Left kidney (tissue), 8 donors: ENCODE measurements at places on chromosomes 3 and 15.

DNA sequence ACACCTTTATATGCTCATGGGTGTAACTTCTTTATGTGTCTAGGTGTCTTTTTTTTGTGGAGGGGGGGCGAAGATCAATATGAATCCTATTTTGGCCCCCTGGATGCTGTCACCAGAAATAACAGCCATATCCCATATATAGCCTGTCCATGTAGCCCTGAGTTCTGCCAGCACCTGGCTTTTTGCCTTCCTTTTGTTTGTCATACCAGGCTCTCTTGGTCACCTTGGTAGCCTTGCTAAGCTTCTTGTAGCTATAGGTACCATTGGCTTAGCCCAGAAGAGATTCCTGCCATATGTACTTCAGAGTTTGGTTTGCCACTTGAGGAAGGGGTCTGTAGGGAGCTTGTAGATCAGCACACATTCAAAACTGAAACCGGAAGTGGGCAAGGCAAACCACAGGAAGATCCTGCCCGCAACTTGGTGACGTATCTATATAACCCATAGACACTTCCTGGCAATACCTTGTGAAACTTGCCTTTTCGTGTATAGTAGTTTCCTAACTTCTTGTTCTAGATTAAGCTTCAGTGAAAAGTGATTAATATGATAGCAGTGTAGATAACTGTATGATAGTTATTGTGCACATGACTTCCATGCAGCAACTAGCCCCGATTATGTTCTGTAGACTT lies 11.9 kb downstream of the RASA2 start:
- no peak for DNase-seq

GRCh38 chr3:37287776-37288175 lies 113.4 kb upstream of the LRRFIP2 start:
- DNase-seq, result no peak

GRCh38 chr3:172034786-172035685 lies 4.3 kb upstream of the FNDC3B start:
- no peak for DNase-seq

GRCh38 chr3:195210266-195210973 lies 60.5 kb downstream of the XXYLT1 start:
- peak; percentile 74 for DNase-seq

GRCh38 chr3:161096771-161097367 lies 8.3 kb downstream of the B3GALNT1 start:
- no peak for DNase-seq

DNA sequence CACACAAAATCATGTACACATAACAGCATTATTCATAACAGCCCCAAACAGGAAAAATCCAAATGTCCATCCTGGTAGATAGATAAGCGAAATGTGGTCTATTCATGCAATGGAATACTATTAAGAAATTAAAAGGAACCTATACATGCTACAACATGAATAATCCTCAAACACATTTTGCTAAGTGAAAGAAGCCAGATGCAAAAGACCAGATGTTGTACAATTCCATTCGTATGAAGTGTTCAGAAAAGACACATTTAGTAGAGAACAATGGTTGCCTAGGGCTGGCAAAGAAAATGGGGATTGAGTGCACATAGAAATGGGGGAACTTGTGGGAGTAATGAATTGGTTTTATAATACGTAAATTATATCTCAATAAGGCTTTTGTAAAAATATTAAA lies 182.3 kb downstream of the EBLN2 start:
- no peak for DNase-seq

DNA sequence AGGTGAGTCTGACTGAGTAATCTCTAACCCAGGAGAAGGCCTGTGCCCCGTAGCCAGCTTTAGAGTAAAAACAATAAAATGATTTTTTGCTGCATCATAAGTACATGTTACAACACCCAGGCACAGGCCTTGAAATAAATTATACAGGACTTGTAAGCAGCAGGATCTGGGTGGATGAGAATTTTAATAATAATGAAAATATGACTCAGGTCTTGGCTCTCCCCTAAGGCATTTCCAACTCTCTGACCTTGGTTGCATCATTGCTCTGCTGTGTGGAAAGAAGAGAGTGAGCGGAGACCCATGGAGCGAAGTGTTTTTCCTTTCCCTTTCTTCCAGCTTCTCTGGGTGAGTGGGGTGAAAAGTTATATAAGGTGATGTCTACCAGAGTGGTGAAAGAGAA lies 44.6 kb downstream of the EOMES start:
- DNase-seq, result no peak

GRCh38 chr3:107990433-107990832 lies 100.4 kb downstream of the CD47 start:
- DNase-seq, result no peak

DNA sequence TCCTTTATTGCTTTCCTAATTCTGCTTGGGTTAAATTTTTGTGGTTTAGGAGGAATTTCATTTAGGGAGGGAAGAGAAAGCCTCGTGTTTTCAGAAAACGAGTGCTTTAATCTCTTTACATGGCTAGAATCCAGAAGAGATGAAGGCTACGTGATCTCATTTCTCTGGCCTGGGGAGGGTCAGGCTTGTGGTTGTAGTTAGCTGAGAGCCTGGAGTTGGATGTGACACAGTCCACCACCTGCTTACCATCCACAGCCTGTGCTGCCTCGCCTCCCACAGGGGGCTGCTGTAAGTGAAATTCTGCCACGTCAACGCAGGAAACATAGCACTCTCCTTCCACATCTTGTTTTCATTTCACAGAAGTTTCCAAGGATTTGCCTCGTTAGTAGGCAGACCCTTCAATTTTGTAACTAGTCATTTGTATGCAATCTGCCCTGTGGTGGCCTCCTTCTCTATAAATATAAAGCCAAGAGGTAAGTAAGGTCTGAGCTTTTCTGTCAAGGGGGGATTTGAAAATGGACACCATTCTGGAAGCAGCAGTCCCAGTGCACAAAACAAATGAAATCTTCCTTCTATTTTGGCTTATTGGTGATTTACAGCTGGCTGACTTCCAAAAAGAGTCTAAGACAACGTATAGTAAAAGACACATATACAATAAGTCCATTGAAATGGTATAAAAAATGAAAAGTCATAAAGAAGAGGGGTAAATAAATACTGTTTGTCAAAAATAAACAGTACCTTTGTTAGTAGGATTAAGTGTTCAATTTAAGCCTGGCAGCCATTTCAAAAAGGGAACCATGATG lies 3.4 kb downstream of the GXYLT2 start:
- DNase-seq, result peak; percentile 61

GRCh38 chr3:125129512-125129997 lies 73.8 kb upstream of the HEG1 start:
- no peak for DNase-seq

GRCh38 chr3:45596290-45596791 lies 1.8 kb downstream of the LIMD1 start:
- DNase-seq, result no peak

DNA sequence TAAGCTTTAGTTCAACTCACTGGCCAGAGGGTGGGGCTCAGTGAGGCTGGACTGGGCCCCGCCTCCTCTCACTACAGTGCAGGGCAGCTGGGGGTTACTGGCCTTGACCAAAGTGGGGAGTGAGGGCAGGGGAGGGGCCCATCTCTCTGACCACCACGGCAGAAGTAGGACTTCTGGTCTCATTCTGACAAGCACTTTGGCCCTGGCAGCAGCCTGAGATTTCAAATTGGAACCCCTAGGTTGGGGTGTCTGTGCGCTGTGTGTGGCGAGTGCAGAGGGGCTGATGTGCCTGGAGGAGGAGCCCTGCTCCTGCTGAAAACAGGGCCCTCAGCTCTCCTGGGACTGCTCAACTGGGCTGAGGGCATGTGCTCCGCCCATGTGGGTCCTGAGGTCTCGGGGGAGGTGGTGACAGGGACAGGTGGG lies 60.3 kb upstream of the RPL32 start:
- no peak for DNase-seq

- no peak for DNase-seq
These were observed 342.6 kb upstream of the ICE2 start for GRCh38 chr15:60821462-60822061.

DNA sequence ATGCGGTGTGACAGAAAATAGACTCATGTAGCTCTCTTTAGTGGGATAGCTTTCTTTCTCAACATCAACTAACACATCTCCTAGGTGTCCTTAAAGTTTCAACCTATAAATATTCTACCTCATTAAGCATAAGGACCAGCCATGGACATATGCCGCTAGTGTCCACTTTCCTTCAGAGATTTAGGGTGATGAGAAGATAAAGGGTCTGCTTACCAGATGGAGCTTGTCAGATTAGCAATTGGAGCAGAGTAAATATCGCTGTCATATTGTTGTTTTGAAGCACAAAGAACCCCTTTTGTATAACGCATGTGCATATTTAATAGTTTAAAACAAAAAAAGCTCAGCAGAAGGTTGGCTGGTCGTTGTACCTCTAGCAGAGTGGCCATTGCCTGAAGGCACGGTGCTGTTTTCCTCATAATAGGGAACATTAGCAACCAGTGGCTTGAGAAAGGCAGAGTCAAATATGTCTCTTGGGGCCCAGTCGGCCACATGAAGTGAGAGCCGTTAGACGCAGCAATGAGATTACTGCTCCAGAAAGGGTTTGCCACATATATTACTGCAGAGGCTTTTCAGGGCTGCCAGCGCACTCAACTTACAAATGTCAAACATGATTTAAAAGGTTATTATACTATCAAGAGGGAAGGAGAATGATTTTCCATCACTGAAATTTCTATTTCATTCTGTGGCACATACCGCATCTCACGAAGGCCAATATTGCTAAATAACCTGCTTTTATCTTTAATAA lies 264.2 kb downstream of the ROBO2 start:
- no peak for DNase-seq

GRCh38 chr15:23839893-23840474 lies 152.9 kb upstream of the NDN start:
- DNase-seq, result no peak

DNA sequence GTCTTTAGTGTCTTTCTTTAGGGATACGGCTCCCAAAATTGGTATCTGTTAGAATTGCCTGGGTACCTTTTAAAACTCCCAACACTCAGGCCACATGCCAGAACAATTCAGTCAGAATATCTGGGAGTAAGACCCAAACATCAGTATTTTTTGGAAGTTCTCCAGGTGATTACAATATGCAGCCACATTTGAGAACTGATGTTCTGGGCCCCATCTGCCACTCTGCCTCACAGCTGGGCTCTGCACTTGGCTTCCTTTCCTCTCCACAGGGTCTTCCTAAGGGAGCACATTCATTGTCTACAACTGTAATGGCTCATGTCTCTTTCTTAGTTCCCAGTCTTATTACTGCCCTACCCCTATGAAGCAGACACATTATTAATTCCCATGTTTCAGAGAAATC lies 394.5 kb downstream of the MFSD1 start:
- DNase-seq, result no peak

- DNase-seq, result no peak
These were observed 84.6 kb downstream of the CD47 start for GRCh38 chr3:108006077-108006771.

DNA sequence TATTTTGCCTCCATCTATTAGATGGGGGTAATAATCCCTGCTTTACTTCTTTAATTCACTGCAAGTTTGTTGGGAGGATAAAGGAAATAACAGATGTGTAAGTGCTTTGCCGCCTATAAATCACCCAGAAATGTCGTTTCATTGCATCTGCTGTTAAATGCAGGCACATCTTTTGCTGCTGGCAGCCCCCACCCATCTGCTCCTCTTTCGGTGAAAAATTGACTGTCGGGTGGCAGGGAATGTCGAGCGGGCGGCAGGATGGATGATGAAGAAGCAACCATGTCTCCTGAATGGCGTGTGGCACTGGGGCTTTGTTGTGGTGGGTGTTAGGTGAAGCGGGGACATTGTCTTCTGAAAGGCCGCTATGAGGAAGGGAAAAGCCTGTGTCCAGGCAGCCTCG lies 543 bp upstream of the REC114 start:
- DNase-seq, result no peak
